ENCODE measurements at places on chromosomes 5 and 9.
A peak's percentile ranks its signal among the peaks of the same experiment; 100 is the strongest.

DNA sequence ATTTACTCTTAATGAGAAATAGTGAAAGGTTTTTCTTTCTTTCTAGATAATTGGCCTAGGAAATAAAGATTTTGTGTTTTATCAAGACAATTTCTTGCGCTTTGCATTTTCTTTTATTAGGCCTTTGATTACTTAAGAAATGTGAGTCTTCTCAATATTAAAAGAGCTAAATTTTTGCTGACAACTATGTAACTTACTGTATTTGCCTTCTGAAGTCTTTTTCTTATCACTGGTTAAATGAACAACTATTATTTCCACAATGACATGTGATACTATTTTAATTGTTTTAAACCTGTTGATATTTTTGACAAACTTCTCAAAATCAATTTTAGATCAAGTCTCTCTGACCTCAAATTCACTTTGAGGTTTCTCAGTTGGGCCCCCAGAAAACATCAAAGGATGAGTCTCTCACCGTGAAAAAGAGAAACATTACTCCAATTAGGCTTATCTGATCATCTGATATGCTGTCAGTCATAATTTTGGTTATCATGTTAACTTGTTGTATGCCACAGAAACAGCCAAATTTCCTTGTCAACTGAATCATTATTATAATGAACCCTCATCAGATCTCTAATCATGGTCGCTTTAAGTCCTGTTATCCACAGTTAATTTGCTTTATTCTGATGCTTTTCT, 48.8 kb downstream of the RAPGEF1 start:
- no peak for DNase-seq

DNA sequence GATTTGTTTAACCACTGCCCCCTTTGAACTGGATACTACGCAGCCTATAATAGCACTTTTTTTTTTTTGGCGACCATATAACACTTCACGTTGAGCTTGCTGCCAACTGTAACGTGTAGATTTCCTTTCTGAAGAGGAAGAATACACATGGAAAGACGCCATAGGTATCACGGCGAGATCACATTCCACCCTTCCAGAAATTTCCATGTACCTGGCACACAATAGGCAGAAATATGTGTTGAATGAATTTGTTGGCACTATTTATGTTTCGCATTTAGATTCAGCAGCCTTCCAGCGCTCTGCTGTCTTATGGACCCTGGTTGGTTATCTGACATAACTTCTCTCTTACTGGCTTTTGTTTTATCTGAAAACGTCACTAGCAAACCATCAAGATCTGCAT, 250.3 kb downstream of the SLIT3 start:
- DNase-seq: no peak

GRCh38 chr9:16271967-16272366, 598.5 kb downstream of the BNC2 start:
- no peak for DNase-seq

DNA sequence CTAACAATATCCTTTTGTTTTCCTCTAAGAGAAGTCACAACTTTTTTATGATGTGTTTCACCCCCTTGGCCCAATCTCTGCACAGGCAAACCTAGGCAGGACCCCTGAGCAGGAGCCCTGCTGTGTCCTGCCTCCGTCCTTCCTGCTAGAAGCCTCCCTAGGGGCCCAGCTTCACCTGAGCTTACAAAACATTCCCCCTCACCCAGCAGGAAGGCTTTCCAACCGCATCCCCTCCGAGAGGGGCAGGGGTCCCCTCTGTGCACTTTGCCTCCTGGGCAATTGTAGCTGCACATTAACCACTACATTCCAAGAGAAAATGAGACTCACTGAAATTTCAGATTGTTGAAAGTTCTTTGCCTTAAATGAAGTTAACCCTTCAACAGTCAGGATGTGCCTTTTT, 176.2 kb downstream of the IRX2 start:
- no peak for DNase-seq

DNA sequence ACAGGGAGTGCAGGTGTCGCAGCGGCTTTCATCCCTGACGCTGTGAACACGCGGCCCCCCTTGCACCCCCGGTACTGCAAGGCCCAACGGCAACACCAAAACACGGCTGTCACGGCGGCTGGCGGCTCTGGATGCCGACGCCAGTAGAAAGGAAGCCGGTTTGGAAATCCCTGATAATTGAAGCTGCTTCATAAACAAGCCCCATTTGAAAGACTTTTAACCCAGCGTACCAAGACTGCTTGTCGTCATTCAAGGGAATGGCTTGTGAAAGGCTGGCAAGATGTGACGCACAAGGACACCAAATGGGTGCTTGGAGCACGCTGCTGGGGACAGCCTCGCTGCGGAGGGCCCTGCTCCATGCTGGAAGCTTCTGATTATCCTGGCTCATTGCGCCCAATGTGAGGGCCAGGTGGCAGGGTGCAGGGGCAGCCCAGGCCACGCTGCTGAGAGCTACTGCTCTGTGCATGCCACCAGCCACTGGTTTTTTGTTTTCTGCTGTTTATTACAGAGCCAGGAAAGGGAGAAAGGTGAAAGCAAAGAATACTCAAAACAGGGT, 63.1 kb downstream of the GTF3C4 start:
- DNase-seq: peak; percentile 9

All from fibroblast of skin of back (primary cell).